Activated CD4-positive, alpha-beta T cell treated with anti-CD3 and anti-CD28 coated beads for 4 hours (primary cell): ENCODE measurements at places on chromosomes 6 and 20.
A peak's percentile ranks its signal among the peaks of the same experiment; 100 is the strongest.

- DNase-seq: no peak
Observed at GRCh38 chr6:33738153-33738552, 8.6 kb downstream of the IP6K3 start.

DNA sequence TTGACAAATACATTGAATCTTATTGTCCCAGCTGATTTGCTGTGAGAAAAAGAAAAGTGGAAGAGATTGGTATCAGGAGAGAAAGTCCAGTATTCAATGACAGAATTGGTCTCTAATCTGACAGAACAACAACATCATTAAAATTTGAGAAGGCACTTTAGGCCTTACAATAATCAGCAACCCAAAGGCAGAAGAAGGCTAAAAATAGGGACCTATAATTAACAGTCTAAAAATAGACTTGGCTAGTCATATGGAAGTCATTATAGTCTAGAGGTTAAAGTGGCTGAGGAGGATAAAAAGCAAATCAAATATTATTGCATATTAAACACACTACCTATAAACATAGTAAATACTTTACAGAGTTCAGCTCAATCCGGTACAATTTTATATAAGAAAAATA is 393.6 kb upstream of the JAG1 start:
- DNase-seq: no peak

DNA sequence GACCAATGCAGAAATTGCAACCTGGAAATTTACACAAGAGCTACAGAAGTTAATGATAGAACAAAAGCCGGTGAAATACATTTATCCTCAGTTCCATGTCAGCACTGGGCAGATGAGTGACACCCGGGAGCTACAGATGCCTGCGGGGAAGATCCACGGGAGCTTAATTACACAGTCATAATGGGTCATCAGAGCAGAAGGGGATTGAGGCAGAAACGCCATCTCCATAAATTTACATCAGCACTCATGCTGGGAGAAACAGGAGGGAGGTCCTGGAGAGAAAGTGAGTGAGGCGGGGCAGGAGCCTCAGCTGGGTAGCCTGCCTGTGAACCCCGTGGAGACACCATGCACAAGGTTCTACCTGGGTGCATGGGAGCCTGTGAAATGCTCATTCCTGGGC is 37.6 kb upstream of the CST7 start:
- no peak for DNase-seq

GRCh38 chr6:33314515-33314942 is 651 bp upstream of the TAPBP start:
- peak; percentile 76 for DNase-seq

DNA sequence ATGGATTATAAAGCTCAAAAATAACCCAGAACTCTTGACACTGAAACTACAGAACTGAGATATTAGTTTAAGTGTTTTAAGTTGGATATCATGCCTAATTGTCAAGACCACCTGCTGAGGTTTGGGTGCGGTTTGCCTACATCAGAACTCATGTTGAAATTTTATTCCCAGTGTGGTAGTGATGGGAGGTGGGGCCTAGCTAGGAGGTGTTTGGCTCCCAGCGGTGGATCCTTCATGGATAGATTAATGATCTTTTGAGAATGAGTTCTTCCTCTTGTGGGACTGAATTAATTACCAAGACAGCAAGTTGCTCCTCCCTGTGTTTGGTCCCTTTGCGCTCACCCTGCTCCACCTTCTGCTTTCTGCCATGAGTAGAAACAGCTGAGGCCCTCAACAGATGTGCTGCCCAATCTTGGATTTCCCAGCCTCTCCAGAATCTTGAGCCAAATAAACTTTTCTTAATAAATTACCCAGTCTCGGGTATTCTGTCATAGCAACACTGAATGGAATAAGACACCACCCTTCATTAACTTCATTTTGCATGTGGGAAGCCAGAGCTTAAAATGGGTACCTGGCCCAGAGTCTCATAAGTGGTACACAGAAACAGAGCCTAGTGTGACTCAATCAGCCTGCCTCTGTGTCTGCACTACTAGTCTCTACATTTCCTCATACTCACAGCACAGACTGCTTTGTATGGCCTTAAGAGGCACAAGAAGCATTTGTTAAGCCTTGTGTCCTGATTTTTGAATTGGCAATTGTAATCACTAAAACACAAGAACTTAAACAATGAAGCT is 158.4 kb downstream of the IBTK start:
- no peak for DNase-seq

DNA sequence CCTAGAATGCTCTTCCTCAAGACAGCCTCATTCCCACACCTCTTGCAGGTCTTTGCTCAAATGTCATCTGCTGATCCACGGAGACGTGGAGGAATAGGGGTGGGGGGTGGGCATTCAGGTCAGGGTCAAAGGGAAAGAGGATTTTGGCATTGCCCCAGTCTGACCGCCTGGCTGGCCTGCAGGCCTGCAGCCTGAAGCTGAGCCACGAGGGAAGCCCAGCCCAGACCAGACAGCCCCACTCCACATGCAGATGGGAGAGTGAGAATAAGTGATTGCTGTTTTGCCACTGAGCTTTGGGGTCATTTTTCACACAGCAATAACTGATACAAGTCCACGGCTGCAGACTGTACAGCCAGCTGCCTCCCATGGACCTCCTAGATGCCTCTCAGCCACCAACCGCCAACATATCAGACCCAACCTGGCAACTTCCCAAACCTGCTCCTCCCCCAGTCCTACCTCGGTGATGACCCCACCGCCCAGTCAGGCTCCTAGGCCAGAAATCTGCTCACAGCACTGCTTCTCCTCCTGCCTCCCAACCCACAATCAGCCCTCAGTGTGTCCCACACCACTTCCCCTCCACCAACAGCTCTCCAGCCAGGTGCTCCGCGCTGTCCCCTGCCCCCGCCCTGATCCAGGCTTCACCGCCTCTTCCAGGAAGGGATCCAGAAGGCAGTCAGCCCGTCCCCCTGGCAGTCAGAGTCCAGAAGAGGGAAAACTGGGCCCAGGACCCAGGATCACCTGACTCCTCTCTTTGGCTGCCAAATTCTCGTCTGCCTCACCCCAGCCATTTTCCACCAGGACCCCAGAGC is 14.0 kb downstream of the KIAA1755 start:
- DNase-seq: no peak

DNA sequence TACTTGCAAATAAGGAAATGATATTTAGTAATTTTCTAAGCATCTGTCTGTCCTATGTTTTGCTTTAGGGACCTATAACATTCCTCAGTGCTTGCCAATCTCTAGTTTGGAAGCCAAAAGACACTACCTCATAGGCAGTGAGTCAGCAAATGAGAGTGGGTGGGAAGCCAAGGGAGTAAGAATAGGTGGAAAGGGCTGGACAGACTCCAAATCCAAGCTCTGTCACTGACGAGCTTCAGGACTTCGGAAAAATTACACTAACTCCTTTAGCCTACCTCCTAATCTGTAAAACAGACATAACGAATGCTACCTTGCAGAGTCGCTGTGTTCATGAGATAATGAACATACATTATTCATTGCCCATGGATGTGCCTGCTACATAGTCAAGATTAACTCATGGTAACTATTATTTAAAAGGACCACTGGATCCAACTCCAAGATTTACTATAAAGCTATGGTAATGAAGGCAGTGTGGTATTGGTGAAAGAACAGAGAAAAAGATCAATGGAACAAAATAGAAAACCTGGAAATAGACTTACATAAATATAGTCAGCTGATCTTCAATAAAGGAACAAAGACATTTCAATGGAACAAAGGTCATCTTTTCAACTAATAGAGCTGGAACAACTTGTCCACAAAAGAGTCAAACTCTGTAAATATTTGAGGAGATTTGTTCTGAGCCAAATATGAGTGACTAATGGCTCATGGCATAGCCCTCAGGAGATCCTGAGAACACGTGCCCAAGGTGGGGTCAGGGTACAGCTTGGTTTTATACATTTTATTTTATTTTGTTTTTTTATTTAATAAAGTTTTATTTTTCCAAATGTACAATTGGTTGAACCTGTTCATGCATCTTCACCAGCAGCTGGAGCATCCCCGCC is 64.1 kb downstream of the FAM50B start:
- DNase-seq: no peak

- DNase-seq: no peak
Observed at GRCh38 chr6:93021235-93021915, 398.0 kb downstream of the EPHA7 start.

DNA sequence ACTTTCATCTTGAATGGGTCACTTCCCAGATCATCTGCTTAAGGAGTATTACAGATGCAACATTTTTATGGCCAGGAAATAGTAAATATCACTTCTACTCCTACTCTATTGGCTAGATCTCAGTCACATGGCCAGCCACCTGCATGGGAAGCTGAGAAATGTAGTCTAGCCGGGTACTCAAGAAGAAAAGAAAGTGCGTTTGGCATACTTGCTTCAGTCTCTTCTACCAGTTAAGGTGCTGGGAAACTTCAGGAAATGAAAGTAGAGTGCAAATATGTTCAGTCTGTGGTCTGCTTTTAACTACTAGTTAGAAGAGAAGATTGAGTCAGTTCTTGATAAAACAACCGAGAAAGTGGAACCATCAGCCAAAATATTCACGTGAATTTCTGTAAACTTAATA is 129.2 kb downstream of the PDSS2 start:
- DNase-seq: no peak

- no peak for DNase-seq
Observed at GRCh38 chr6:89612121-89612520, 26.4 kb downstream of the LYRM2 start.

- no peak for DNase-seq
Observed at GRCh38 chr6:62714112-62714511, 428.1 kb upstream of the KHDRBS2 start.

DNA sequence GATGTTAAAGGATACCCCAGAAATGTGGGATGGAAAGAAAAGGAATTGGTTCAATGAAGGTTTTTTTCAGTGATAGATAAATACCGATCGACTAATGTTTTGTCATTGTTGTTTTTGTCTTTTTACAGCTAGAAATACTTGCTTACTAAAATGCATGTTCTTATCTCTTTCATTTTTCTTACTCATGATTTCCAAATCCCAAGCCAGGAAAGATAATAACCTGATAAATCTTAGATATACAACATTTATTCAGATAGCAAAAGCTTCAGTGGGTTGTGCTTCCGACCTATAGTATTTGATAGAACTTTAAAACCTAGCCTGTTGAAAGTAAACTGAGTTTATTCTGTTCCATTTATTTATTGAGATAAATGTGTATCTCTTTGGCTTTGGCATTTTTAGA is 187.5 kb downstream of the EDN1 start:
- no peak for DNase-seq

GRCh38 chr6:25764611-25765010 is 10.1 kb downstream of the SLC17A4 start:
- DNase-seq: no peak

DNA sequence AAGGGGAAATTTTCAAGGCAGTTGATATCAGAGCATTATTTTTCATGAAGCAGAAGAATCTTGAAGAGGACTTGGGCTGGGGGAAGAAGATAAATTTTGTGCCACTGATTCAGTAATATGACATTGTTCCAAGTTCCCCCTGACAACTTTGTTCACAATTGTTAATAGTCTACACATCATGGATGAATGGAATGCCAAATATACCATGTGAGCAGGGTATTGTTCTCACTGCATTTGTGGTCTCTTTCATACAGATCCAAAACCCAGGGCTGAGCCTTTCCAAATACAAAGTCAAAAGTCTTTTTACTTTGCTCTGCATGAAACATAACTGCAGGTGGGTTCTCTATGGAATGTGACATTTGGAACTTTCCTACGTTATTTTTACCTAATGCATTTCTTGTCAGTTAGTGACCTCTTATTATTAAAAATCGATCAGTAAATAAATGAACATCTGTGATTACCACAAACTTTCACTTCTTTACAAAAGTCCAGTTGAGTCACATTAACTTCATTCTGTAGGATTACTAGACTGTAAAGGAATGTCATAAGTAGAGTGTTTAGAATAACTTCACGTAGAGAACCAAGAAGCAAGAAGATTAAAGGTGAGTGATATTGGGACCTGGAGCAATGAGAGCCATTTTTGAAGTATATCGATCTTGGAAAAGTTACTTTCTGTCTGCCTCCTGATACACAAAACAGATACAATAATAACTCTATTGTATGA is 100.9 kb downstream of the RCAN2 start:
- DNase-seq: no peak

- DNase-seq: peak; percentile 66
Observed at GRCh38 chr6:5851261-5851757, 155.4 kb downstream of the NRN1 start.
